Endothelial cell of umbilical vein (primary cell): ENCODE measurements at places on chromosomes 16 and 17.

GRCh38 chr16:73050201-73051099, 2.5 kb upstream of the ZFHX3 start:
- no peak for DNase-seq

GRCh38 chr17:28949185-28950016, 1.9 kb downstream of the PHF12 start:
- peak; percentile 76 for DNase-seq

- no peak for DNase-seq
Observed at GRCh38 chr17:156946-157345, 19.6 kb downstream of the SCGB1C2 start.

DNA sequence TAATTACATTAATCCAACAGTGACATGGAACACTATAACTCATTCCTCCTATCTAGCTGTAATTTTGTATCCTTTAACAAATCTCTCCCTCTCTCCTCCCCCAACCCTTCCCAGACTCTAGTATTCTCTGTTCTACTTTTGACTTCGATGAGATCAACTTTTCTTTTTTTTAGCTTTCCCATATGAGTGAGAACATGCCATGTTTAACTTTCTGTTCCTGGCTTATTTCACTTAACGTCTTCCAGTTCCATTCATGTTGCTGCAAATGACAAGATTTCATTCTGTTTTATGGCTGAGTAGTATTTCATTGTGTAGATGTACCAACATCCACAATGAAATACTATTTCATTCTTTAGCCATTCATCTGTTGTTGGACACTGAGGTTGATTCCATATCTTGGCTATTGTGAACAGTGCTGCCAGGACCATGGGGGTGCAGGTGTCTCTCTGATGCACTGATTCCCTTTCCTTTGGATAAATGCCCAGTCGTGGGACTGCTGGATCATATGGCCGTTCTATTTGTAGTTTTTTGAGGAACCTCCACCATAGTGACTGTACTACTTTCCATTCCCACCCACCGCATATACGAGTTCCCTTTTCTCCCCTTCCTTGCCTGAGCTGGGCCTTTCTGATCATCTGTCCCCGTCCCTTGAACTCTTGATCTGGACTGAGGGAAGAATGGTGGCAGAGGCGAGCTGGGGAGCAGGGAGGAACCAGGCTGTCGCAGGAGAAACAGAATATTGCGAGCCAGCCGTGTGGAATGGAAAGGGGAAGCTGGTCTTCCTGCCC, 7.7 kb upstream of the CEP295NL start:
- no peak for DNase-seq

DNA sequence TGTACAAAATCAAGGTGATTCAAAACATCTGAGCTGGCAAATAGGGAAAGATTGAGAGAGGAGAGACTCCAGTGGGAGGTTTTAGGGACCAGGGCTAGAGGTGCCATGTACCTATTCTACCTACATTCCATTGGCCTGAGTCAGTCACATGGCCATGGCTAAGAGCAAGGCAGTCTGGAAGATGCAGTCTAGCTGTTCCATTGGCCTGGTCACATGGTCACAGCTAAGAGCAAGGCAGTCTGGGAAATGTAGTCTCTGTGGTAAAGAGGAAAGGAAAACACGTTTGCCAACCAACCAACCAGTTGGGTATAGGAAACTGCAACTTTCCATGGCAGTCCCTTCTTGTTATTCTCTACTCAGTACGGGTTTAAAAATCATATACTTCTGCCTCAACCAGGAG, 369.1 kb downstream of the XYLT1 start:
- DNase-seq, result no peak
